ENCODE measurements at places on chromosomes 11 and 22.

GRCh38 chr11:21814169-21814568 lies 378.7 kb upstream of the ANO5 start:
- no peak for DNase-seq

DNA sequence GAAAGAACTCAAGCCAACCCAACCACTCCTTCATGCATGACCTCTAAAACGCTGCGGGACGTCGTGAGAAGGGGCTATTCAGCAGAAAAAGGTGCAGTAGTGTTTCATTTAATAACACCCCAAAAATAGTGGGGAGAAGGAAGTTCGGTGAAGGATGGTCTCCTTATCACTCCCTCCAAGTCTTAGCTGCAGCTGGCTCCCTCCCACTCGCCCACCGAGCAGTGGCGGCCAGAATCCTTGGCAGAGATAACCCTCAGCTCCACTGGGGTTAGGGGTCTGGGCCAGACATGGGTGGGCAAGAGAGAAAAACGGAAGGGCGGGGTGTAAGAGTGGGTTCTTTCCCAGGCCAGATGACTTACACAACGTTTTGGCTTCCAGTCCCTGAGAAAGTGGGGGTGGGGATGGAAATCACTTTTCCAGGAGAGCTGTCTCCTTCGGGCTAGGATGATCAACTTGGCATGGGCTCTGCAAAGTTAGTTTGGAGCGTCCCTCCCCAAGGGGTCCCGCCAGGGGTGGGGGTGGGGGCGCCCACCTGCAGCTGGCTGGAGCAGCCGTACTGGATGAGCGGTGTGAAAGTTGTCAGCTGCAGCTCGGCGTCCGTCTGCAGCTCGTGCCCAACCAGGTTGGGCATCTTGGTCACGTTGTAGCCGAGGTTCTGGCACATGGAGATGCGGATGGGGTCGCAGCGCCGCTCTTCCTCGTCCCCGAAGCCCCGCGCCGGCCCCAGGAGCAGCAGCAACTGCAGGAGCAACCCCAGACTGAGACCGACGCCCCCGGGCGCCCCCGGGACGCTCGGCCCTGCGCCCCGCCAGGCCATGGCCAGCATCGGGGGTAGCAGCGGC lies 705 bp downstream of the FZD4 start:
- no peak for DNase-seq

- DNase-seq: no peak
Observed at GRCh38 chr11:28539239-28540030, 431.2 kb downstream of the METTL15 start.

- no peak for DNase-seq
Observed at GRCh38 chr22:19494001-19494560, 14.4 kb downstream of the CDC45 start.

GRCh38 chr11:106493751-106494150 lies 416.3 kb downstream of the AASDHPPT start:
- no peak for DNase-seq

DNA sequence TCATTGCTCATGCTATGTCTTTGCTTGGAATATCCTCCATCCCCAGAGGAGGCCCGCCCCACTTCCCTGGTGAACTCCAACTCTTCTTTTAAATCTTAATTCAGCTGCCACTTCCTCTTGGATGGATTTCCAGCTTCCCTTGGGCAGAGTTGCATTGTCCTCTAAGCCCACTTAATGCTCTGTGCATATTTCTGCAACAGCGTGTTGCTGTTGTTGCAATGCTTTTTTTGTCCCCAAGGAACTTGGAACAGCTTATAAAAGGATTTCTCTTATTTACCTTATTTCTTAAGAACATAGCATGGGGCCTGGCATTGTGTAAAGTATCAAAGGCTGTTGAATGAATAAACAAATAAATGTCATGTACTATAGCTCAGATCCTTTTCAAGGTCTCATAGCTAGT lies 507.4 kb downstream of the METTL15 start:
- DNase-seq: no peak

DNA sequence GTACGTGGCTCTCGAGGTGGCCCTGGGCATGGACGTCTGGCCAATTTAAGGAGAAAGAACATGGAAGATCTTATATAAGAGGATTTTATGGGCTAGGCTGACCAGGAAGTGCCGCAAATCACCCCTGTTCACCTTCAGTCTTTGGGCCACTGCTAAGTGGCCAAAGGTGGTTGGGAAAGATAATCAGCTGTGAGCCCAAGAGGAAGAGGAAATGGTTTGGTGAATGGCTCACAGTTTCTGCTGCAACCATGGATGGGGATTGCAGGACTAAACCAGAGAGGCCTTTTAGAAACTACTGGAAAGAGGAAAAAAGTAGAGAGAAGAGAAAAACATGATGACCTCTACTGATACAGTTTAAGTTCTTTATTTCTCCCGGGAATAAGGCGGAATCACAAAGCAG lies 96.0 kb upstream of the ARHGAP20 start:
- no peak for DNase-seq

- no peak for DNase-seq
Observed at GRCh38 chr11:84292955-84293354, 1006.8 kb upstream of the CCDC90B start.

GRCh38 chr11:10352921-10353550 lies 48.2 kb downstream of the ADM start:
- DNase-seq: no peak

GRCh38 chr11:69071956-69072355 lies 23.2 kb downstream of the TPCN2 start:
- no peak for DNase-seq

DNA sequence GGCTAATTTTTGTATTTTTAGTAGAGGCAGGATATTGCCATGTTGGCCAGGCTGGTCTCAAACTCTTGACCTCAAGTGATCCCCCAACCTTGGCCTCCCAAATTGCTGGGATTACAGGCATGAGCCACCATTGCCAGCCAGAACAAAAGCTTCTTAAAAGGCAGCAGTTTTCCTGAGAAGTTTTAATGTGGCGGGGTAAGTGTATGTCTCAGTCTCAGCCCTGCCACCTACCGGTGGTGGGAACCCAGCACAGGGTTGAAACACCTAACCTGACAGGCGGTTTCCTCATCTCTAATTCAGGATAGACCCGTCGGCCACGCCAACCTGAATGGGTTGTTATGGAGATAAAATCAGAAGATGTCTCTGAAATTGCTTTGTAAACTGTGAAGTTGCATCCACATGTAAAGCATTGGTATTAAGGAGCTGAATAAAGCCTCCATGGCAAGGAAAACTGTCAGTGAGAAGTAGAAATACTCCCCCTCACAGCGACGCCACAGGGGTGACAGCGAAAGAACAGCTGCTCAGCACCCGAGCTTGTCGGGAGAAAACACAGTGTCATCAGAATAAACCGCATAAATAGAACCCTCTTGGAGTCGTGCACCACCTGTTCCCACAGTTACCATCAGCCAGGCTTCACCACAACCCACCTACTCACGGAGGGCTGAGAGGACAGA lies 165.9 kb upstream of the NCAM1 start:
- DNase-seq: no peak

- no peak for DNase-seq
Observed at GRCh38 chr22:27094633-27095308, 437.4 kb downstream of the MIAT start.

DNA sequence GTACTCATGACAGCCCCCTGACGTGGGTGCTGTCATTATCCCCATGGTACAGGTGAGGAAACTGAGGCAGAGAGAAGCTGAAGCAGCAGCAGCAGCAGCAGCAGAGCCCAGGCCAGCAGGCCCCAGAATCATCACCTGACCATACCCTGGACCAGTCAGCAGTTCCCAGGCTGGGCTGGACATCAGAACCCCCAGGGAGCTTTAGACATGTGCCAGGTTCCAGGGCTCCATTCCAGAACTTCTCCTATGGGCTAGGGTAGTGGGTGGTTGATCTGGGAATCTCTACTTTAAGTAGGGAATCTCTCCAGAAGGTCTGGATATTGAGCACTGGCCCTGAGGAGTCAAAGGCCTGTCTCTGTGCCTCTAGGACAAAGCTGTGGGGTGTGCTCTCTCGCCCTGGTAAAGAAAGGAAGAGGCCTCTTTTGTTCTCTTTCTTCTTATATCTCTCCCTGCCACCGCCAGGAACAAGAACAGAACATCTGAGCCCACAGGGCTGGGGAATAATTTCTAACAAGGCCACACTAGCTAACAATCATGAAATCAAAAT lies 26.6 kb downstream of the MAFF start:
- DNase-seq: no peak

DNA sequence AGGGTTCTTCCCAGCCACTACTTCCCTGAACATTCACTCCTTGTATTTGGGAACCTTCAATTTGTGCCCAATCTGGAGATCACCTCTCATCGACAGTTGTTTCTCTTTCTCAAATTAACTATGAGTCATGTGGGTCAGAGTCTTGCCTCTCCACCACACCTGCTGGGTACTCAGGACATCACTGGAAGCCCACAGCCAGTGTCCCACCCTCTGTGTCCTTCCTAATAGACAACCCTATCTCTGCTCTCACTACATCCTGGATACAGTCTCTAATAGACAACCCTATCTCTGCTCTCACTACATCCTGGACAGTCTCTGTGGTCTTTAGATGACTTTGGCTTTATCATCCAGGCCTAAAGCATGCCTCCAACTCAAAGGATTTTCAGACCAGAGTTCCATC lies 70.1 kb downstream of the ARL14EP start:
- no peak for DNase-seq

GRCh38 chr22:27617214-27617881 lies 184.2 kb downstream of the MN1 start:
- DNase-seq: no peak

DNA sequence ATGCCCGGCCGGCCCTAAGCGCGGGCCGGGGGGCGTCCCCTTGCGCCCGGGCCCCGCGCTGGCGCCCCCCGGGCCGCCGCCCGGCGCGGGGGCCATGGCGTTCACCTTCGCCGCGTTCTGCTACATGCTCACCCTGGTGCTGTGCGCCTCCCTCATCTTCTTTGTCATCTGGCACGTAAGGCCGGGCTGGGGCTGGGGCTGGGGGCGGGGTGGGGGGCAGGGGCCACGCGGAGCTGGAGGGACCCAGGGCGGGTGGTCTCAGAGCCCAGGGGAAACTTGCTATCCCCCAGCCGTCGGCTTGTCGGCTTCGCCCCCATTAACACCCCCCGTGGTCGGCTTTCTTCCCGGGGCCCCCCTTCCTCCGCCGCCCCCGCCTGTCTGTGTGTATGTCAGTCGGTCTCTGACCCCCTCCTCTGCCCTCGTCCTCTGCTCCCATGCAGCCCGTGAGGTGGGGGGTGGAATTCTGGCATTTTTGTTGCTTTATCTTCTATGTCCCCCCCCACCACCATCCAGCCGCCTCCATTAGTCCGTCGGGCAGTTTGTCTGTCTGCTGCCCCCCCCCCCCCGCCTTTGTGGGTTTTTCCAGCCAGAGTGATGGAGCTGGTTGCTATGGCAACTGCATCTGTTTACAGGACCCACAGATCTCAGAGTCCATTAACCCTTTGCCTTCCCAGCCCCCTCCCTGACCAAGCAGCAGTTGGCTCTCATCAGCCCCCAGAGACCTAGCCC lies 552 bp downstream of the CNIH2 start:
- DNase-seq: no peak
